ENCODE measurements at places on chromosomes 6 and 20.

GRCh38 chr6:149140137-149140909 lies 177.2 kb upstream of the TAB2 start:
- DNase-seq, result peak; percentile 61

DNA sequence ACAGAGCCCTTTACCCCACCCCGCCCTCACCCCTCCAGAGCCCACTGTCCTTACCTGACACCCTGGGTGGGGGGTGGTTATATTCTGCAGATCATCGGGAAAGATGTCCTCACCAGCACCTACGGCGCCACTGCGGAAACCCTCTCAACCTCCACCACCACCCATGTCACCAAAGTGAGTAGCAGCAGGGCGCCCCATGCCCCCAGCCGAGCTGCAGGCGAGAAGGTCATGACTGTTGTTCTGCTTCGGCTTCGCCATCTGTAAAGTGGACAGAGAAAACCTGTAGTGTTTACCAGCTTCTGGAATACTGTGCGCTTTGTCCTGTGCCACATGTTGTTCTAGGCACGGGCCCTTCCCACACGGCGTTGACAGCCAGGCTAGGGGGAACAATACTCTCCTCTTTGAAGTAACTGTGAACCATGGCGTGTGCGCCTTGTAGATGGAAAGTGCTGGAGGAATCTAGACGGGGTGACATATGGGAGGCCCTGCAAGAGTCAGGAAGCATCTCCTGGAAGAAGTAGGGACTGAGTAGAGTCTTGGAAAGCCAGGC lies 16.5 kb upstream of the AAR2 start:
- no peak for DNase-seq

GRCh38 chr6:115190534-115190933 lies 847.7 kb upstream of the HS3ST5 start:
- no peak for DNase-seq

- no peak for DNase-seq
Observed at GRCh38 chr20:1800180-1800579, 95.0 kb upstream of the SIRPA start.

DNA sequence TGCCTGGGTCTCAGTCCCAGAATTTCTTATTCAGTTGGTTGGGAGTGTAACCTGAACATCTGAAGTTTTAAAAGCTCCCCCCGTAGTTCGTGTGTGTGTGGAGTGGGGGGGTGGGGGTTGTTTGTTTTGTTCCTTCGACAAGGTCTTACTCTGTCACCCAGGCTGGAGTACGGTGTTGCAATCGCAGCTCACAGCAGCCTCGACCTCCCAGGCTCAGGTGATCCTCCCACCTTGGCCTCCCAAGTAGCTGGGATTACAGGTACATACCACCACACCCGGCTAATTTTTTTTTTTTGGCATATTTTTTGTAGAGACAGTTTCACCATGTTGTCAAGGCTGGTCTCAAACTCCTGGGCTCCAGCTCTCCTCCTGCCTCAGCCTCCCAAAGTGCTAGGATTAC lies 3.1 kb downstream of the CCM2L start:
- DNase-seq, result no peak

DNA sequence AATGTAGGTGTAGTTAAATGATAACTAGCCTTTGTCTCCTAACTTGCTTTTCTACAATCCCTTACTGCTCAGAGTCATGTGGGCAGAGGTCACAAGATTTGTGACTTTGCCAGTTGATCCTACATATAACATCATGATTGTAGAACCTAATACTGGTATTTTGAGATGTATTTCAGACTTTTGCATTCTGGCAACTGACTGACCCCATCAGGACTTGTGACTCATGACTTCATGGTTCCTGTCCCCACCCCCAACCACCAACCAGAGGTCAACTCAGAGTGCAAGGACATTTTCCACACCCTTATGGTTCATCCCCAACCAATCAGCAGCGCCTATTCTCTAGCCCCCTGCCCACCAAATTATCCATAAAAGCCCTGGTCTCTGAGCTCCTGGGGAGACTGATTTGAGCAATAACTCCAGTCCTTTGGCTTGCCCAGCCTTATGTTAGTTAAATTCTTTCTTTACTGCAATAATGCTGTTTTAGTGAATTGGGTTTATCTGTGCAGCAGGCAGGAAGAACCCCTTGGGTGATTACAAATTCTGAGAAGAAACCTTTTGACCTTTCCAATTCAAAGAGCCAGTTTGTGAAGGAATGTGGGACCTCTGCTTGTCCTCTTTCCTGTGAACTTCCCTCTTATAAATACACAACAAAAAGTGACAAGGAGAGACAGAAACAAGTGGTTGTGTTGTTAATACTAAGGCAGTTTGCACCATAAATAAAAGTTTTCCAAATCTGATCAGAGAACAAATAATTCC lies 588.7 kb downstream of the UTRN start:
- DNase-seq, result no peak

GRCh38 chr20:61455508-61456215 lies 203.6 kb downstream of the CDH4 start:
- DNase-seq, result no peak

- DNase-seq, result no peak
Observed at GRCh38 chr6:4603856-4604369, 172.3 kb upstream of the CDYL start.

DNA sequence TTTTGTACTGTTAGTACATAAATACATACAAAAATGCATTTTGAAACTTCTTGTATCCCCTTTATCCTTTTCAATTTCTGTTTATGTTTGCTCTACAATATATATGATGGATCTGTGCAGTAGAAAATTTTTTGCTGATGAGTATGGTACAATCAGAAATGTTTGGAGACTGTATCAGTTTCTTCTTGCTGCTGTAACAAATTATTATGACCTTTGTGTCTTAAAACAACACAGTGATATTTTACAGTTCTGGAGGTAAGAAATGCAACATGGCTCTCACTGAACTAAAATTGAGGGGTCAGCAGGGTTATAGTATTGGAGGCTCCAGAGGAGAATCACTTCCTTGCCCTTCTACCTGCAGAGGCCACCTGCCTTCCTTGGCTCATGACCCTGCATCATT lies 184.4 kb downstream of the EYA2 start:
- DNase-seq, result no peak

- no peak for DNase-seq
Observed at GRCh38 chr20:4604580-4604979, 117.1 kb upstream of the PRND start.

GRCh38 chr20:60286764-60287163 lies 328.5 kb downstream of the CDH26 start:
- DNase-seq, result no peak

GRCh38 chr6:147392917-147393625 lies 115.4 kb upstream of the SAMD5 start:
- no peak for DNase-seq

- DNase-seq, result no peak
Observed at GRCh38 chr6:143629104-143630080, 48.4 kb upstream of the PHACTR2 start.

GRCh38 chr20:30922129-30922528 lies 335.3 kb upstream of the DEFB115 start:
- DNase-seq, result no peak

DNA sequence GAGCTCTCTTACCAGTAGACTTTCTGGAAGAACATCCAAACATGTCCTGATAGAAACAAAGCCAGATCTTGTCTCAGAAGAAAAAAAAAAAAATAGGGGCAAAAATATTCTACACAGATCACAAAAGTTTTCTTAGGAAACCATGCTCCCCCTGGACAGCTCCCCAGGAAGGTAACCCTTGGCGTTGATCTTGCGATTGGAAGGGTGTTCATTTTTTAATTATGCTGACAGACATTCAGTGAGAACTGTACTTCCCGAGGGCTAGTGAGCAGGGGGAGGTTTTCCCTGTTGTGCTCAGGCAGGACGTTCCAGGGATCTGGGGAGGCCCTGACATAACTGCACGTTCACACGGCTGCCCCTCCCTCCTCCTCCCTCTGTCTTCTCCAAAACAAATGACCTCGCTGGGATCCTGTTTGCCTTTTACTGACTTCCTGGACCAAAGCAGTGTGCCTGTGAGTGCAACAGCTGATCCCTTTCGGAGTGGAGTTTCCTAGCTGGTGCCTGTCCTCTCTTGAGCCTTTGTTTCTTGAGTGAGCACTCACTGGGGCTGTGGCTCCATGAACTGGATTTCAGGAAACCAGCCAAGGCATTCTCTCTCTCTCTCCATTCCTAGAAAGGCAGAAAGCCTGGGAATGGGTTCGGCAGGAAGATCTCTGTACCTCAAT lies 46.7 kb downstream of the MARCKS start:
- DNase-seq, result no peak

DNA sequence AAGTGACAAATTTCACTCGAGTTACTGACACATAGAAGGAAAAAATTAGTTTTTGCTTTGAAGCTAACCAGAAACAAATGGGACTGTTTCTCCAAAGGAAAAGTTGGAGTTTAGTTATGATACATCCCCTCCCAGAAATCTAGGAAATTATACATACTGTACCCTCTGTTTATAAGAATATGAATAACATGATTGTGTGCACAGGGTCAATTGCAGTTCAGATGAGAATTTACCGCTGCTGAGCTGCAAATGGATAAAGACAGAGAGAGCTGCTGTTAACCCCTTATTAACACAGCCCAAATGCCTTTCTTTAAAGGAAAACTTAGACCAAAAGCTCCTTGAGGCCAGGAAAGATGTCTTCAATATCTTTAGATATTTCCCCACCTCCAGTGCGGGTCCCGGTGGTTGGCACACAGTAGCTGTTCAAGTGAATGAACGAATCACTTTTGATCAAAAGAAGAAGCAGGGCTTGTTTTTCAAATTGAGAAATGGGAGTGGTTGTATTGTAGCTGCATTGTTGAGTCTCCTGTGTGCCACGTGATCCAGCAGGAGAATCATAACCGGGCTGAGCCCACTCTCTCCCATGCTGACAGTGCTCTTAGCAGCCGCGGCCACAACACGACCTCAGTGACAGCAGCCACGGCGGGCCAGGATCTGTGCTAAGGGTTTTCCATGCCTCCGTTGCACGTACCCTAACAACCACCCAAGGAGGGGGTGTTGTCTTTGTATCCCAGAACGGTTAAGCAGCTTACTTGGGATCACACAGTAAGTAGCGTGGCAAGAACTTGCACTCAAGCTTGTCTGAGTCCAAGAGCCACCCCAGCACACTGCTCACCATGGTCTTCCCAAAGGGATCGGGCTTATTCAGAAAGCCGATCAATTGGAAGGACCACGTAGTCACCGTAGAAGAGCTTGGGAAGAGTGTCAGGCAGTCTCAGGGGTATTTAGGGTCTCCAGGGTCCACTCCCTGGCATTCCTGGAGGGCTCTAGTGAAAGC lies 53.5 kb upstream of the BMP6 start:
- DNase-seq, result no peak

- DNase-seq, result no peak
Observed at GRCh38 chr20:51043811-51044210, 20.9 kb upstream of the KCNG1 start.

- no peak for DNase-seq
Observed at GRCh38 chr6:82277686-82278085, 30.1 kb upstream of the IBTK start.

DNA sequence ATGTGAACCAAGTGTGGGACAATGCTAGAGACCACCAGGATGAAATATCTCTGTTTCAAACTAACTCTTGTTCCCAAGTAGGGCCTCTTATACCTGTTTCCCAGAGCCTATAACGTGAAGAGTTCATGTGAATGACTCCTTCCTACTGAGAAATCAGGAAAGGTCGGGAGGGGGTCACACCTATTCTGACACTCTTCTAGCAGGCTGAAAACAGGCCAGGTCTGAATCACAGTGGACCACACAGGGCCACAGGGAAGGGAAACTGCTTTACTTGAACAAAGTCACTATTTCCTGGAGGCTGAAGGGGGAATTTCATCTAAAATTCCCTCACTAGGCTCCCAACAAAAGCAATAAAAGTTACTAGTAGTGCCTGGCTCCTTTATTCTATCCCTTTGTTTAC lies 88.4 kb upstream of the BMP2 start:
- DNase-seq, result no peak

DNA sequence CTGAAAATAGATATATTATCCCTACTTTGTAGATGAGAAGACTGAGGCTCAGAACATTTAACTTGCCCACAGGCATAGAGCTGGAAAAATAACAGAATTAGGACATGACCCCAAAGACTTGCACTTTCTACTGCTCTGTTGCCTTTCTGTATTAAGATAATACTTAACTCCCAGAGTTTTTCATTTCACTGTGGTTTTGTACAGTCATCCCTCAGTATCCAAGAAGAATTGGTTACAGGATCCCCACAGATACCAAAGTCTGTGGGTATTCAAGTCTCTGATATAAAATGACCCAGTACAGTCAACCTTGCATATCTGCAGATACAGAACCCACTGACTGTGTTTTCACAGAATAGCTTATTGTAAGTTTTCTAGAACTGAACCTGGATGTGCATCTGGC lies 16.8 kb downstream of the MRS2 start:
- DNase-seq, result no peak

DNA sequence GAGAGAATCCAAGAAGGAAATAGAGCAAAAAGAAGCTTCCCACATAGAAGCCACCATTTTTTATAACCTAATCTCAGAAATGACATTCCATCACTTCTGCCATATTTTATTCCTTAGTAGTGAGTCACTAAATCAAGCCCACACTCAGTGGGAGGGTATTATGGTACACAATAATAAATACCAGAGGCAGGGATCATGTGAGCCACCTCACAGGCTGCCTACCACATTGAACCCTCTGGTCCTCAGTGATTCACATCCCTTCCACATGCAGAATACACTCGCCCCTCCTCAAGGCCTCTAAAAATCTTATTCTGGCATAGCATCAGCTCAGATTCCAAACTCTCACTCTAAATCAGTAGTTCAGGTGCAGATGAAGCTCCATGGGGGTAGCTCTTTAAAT lies 49.4 kb downstream of the TMC2 start:
- DNase-seq, result no peak

- DNase-seq, result no peak
Observed at GRCh38 chr20:58072695-58073671, 155.5 kb downstream of the ANKRD60 start.

GRCh38 chr6:130018292-130018743 lies at the start of gene L3MBTL3:
Gene L3MBTL3 (plus strand): TSS chr6:130018581. CDS start chr6:130042700, 24,119 bp downstream.
- peak; percentile 69 for DNase-seq

DNA sequence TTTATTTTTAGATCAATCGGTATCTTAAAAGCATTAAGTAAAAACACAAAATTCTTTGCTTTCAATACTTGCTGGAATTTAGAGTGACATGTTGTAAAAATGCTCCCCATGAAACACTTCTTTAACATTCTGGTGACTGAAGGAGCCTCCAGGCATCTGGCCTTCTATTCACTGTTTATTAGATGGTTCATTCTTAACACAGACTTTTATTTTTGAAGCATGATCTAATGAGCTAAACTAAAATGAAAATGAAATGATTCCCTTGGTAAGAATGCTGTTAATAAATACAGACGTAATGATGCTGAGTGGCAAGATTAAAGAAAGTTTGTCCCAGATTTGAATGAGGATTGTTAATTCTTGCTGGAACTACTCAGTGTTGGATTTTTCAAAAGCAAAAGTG lies 698.4 kb downstream of the TENT5A start:
- no peak for DNase-seq

GRCh38 chr6:117933471-117933870 lies 26.4 kb downstream of the SLC35F1 start:
- DNase-seq, result no peak

GRCh38 chr20:19022118-19022575 lies 190.3 kb upstream of the SLC24A3 start:
- DNase-seq, result no peak

- DNase-seq, result no peak
Observed at GRCh38 chr6:159713984-159714383, 13.3 kb upstream of the WTAP start.
